Large intestine (tissue), 12 donors: ENCODE measurements at places on chromosomes 12 and 14.
A peak's percentile ranks its signal among the peaks of the same experiment; 100 is the strongest.

DNA sequence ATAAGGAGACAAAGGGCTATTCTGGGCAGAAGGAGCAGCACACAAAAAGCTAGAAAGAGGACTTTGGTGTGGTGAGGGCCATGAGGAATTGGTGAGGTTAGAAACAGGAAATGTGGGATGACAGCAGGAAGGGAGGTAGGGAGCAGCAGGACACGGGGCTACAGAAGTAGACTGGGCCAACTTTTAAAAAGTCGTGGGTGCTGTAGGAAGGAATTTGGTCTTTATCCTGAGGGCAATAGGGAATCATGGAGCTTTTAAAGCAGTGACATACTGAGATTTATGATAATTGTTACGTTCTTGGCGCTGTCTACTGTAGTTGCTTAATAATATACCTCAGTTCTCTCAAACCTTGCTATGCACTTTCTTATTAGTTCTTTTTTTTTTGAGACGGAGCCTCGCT is 8.2 kb upstream of the CHURC1 start:
- no peak for DNase-seq

- no peak for DNase-seq
Measured at GRCh38 chr12:81360916-81361315, 283.0 kb downstream of the ACSS3 start.

- DNase-seq: peak; percentile 70
Measured at GRCh38 chr14:72894623-72895378, 900 bp upstream of the DPF3 start.

DNA sequence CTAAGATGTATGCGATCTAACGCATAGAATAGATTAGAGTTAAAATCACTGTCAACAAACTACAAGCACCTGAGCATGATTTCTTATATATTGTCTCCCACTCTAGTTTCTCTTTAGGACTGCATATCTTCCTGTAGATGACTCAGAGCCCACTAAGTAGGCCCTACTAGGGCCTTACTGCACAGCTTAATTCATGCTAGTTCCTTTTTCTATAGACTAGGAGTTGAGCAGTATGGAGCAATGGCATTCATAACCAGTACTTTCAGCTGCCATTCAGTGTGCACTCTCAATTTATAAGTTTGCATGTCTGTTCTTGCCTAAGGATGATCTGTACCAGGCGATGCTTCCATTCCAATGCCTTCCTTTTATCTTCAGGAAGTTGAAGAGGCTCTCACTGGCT is 103.5 kb downstream of the METTL25 start:
- DNase-seq: no peak

DNA sequence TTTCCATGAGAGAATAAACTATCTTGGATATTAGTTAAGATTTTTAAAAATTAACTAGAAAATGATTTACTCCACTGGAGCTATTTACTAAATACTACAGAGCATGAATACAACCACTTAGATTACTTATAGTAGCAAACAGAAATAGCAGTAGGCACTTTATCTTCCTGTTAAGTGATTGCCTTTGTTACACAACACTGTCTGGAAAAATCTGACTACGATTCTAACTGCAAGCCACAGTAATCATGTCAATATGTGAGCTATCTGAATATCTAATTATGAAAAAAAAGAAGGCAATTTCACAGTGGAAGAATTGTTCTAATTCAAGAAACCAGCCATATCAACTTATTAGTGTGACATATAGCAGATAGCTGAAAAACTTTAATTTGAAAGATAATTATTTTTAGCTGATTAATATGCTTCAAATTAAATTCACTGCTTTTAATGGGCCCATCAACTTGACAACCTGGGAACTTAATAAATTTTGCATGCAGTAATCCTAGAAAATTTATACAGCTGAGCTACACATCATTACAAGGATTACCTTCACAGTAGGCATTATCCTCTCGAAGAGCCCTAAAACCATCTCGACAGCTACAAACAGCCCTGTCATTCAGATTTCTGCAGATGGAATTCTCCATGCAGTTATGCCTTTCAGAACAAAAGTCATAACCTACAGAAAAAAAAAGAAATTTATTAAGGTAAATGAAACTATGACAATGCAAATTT is 172.8 kb downstream of the NELL2 start:
- DNase-seq: no peak

- no peak for DNase-seq
Measured at GRCh38 chr12:62785941-62786559, 148.9 kb downstream of the PPM1H start.

DNA sequence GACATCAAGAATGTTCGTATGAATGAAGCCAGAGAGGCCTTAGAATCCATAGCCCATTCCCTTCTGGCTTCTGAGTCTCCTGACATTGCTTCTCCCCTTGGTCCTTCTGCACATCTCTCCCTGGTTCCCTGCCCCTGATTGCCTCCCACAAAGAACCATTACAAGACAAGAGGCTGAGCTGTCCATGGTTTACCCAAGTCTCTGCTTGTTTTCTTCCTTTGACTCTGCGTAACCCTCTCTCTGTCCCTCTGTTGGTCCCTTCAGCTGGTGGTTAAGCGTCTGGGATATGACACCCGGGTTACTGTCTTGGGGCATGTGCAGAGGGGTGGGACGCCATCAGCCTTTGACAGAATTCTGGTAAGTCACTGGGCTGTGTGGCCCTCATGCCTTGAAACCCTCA is 15.9 kb downstream of the PFKM start:
- DNase-seq: no peak
